Mammary epithelial cell (primary cell): ENCODE measurements at places on chromosomes 13 and 19. TPM values are rescaled to one million over a fixed set of nuclear protein-coding genes. Genes with fewer than 3 reads are reported as not detected.

DNA sequence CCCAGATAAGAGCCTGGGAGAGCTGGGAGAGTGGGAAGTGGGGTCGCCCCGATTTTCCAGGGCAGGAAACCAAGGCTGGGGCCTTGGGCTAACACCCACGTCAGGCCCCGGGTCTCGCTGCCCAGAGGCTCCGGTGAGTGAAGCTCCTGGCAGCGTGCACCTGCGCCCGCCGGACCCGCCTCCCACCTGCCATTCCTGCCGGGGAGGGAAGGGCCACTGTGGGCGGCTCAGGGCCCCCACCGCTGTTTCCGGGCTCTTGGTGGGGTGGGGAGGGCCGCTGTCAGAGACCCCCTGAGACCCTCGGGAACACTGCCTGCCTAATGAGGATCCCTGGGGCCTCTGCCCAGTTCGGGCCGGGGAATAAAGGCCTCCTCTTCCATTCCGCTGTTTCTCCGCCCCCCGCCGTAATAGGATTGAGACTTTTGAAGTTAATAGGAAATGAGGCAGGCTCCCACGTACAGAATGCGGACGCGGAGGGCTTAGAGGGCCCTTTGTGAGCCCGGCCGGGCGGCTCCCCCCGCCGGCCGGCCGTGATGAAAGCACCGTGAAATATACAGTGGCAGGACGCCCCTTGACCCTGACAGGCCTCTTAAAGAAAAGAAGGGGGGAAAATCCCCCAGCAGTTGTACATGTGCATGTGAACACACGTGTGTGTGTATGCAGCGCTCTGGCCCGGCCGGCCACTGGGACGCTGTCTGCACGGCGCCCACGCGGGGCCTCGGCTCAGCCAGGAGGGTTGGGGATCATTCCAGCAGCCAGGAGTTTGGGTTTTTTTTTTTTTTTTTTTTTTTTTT lies 33.2 kb downstream of the EFNA2 start:
- no peak for DNase-seq

DNA sequence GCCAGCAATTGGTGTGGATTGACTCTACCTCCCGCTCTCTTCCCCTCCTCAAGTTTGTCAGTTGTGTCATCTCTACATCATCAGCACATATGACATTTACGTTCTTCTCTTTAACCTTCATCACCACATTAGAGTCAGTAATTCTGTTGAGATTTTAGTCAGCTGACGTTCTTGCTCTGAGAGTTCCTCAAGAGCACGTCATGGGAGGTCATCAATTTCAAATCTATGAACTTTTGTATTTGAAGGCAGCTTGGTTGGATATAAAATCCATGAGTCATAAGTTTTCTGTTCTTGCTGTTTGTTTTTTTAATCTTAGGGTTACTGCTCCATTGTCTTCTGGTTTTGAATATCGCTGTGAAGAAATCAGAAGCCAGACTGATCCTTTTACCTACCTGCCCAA lies 21.8 kb upstream of the ARGLU1 start:
- no peak for DNase-seq

- DNase-seq: no peak
These were observed 19.6 kb downstream of the FRY start for GRCh38 chr13:32051156-32051555.

DNA sequence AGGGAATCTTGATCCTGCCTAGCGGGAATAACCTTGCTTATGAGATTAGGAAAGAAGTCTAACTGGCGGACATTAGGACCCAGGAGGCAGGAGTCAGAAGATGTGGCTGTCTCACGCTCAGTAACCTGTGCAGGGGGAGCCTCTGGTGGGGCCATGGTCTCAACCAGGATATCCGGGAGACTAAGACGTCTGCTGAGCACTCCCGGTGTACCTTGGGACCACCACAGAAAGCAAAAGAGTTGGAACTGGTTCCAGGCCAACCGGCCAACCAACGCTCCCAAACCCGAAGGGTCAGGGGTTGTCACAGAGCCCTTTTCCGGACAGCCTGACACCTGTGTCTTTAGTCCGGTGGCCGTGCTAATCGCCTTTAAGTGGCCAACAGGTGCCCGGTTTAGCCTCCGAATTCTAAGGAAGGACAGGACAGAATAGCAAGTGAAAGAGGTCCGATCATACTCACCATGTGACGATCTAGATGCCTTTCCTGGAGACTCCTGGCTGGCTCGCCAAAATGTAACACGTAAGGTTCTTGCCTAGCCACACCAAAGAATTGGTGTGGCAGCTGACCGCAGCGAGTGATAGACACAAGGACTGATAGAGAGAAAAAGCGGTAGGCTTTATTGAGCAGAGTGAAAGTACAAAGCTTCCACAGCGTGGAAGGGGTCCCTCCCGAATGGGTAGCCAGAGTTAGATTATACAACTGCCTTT lies 103.9 kb upstream of the DIAPH3 start:
- no peak for DNase-seq

ZSCAN5B gene
- total RNA-seq: not detected in 2 replicates

DNA sequence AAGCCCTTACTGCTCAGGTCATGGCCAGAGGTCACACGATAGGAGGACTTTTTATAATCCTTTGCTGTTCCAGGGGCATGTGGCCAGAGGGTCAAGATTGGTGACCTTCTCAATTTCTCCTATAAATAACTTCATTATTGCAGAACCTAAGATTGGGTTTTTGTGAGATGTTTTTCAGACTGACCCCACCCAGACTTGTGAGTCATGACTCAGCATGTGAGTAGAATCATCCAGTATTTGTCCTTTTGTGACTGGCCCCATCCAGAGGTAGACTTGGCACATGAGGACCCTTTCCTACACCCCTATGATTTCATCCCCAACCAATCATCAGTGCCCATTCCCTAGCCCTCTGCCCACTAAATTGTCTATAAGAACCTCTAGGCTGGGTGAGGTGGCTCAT lies 84.5 kb upstream of the ABCC4 start:
- no peak for DNase-seq

TTC9B gene
- not detected in 2 replicates for total RNA-seq

GRCh38 chr13:26435646-26436045 lies 121.8 kb upstream of the WASF3 start:
- DNase-seq: no peak

DNA sequence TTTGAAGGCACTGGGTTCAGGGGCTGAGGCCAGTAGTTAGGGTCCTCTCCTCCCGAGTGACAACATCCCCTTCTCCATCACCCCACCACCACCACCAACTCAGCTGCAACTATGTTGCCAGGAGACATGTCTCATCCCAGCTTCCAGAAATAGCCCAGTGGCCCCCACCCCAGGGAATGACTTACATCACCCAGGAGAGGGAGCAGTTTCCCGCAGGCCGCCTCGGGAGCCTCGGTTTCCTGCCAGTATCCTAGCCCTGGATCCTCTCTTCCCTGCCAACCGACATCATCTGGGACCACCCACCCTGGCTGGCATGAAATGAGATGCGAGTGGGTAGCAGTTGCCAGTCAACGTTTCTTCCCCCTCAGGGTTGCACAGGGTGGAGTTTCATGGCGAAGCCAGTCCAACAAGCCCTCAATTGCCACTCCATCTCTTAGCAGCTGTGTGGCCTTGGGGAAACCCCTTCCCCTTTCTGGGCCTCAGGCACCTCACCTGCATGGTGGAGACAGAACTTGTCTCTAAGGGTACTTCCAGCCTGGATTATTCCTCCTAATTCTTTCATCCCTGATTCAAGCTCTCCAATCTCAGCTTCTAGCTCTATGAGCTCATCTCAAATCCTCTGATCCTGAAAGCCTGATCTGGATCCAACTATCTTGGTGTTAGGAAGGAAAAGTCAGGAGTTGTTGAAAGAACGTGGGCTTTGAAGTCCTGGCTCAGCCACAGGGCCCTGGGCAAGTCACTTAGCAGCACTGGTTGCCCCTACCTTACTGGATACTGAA lies 3.9 kb upstream of the GSK3A start:
- peak; percentile 57 for DNase-seq

GRCh38 chr13:42981853-42982252 lies 10.2 kb downstream of the EPSTI1 start:
- peak; percentile 50 for DNase-seq

DNA sequence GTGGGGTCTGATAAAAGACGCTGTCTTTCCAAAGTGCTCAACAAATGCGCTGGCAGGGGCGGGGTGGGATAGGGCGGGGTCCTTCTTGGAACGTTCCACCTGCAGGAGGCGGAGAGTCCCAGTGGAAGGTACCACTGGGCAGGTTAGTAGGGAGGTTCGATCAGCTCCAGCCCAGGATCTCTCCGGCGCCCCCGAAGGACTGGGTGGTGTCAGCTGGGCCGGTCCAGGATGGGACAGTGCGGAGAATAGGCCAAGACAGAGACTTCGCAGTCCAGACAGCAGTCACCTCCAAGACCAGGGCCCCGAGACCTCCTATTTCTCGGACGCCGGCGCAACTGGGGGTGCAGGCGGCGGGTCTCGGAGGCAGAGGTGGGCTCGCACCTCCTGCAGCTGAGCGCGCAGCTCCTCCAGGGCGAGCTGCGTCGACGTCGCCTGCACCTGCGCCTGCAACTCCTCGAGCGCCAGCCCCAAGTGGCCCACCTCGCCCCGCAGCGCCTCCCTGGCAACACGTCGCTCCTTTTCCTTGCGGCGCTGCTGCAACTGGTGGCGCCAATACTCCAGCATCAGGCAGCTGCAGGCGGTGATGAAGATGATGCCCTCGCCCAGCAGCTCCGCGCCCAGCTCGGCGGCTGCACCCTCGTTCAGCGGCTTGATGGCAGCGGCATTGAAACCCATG lies 21.6 kb downstream of the VASP start:
- no peak for DNase-seq

GRCh38 chr13:20442798-20443381 lies 82.8 kb downstream of the CRYL1 start:
- DNase-seq: no peak

IL17D gene
- 0.31 and 0.45 TPM in 2 replicates for total RNA-seq

DNA sequence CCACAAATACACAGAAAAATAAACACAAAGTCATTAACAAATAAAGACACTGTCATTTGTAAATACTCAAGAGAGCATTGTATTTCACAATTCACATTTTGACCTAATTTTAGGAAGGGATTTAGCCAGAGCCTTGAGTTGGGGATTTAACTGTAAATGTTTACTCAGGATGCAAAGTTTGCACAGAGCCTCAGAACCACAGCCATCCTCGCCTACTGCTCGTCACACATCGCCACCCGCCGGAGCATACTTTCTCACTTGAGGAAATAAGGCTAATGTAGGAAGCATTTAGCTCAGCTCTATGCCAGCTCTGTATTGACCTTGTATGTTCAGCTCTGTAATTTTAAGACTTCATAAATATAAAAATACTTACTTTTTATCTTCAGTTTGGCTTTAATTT lies 442.7 kb downstream of the OXGR1 start:
- DNase-seq: no peak

GRCh38 chr19:48719263-48720171 lies at the start of gene MAMSTR:
MAMSTR (minus strand) TSS chr19:48719725; CDS start chr19:48719031, 694 bp downstream.
- DNase-seq: no peak

DNA sequence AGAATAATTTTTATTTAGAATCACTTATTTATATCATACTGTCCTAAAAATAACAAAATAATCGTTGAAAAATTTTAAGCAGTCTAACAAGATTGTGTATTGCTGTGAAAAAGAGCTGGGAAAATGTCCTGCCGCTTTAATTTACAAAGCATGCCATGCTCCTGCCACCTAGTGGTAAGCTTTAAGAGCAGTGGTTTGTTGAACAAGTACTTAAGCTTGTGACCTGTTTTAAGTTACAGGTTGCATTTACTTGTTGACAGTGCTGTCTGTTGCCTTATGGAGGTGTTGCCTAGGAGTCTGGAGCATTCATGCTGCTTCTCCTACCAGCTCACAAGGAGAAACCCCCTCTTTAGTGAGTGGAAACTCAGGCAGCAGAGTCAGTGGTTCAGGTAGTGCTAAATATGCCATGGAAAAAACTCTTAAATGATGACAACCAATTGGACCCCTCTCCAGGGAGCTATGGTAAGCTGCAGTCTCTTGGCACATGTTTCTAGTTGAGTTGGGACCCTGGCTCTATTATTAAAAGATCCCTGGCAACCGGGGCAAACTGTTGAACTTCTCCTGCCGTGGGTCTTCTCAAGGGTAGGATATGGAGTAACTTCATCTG lies 68.4 kb downstream of the SPATA13 start:
- peak; percentile 37 for DNase-seq

- peak; percentile 54 for DNase-seq
These were observed 574.8 kb downstream of the IRS2 start for GRCh38 chr13:109211616-109212015.

- DNase-seq: no peak
These were observed 86.5 kb downstream of the ATP11A start for GRCh38 chr13:112776354-112776753.

DNA sequence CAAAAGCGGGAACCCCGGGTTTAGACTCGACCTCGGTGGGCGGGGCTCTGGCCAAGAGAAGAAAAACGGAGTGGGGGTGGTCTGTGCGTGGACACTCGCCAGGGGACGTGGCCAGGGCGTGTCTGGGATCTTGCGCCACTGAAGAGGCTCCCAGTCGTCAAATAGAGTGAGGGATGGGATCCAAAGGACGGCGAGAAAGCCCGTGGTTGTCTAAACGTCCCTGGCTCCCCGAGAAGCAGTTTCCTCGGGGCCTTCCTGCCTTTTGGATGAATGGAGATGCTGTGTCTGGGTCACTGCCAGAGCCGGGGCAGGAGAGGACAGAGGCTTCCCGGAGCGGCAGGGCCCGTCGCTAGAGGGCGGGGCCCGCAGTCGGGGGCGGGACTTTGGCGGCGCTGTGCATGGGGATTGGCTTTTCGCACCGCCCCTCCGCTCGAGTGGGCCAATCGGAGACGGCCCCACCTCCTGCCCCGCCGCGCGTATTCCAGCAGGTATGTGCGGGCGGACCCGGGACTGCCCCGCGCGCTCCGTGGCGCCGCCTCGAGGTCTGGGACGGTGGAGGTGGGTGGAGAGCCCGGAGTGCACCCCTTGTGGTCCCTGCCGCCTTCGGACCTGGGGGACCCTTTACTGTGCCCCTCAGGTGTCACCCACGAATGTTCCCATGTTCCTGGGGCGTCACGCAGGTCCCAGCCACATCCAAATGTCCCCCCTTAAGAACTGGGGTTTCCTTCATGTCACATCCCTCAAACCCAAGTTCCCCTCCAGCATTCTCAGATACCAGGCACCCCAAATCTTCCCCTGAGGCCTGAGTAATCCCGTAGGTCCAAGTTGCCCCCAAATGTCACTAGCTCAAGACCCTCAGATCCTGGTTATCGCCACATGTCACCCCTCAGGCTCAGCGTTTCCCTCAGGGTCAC lies 38.3 kb downstream of the ZSWIM4 start:
- peak; percentile 87 for DNase-seq

DNA sequence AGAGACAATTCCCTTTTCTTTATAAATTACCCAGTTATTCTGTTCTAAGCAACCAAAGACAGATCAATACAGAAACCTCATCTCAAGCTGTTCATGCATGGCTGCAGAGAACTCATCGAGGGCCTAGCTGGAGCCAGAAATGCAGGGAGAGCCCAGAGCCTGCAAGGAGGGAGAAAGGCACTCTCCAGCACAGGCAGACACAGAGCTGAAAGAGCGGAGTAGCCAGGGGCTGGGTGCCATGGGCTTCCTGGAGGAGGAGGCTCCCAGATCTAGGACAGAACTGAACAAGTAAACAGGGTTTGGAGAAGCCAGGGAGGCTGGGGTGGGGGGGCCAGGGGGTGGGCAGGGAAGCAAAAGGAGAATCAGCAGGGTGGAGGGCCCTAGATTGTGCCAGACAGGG lies 144.2 kb upstream of the ZNF507 start:
- DNase-seq: no peak
